ENCODE measurements at places on chromosomes 4 and X.

DNA sequence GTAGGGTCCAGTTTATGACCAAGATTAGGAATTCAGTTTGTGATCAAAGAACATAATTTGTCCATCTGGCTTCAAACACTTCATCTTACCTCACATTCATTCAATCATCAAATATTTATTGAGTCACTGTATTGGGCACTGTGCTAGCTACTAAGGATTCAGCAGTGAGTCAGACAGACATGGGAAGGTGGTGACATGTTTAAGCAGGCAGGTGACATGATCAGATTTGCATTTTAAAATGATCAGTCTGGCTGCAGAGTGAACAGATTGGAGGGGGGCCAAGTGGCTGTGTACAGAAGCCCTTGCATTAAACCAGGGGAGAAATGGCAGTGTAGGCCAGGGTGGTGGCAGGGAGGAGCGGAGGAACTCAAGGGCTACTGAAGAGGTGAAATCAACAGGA lies 25.1 kb upstream of the APLN start:
- no peak for DNase-seq

GRCh38 chrX:101442085-101442484 lies 34.1 kb downstream of the HNRNPH2 start:
- DNase-seq = no peak

- no peak for DNase-seq
Measured at GRCh38 chr4:24488399-24489164, 95.8 kb downstream of the DHX15 start.

DNA sequence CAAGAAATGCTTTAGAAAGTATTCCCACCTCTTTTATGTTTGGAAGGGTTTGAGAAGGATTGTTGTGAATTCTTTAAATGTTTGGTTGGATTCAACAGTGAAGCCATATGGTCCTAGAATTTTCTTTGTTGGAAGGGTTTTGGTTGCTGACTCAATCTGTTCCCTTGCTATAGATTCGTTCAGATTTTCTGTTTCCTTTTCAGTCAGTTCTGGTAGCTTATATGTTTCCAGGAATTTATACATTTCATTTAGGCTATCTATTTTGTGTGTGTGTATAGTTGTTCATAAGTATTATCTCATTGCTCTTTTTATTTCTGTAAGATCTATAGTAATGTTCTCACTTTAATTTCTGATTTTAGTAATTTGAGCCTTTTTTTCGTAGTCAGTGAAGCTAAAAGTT lies 114.4 kb downstream of the MSN start:
- no peak for DNase-seq

DNA sequence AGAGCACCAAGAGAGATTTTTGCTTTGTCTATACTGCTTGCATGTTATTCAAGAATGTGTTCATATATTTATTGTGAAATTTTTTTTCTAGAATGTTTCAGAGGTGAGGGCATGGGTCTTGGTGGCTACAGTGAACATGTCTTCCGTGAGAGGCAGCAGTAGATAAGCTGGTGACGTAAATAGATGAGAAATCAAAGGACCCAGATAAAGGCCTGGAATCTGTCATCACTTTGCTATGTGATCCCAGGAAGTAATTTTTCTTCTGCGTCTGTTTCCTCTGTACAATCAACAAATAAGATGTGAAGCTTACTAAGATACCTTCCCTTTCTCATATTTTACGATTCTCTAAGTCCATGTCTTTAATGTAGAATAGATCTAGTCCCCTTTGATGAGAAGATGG lies 129.1 kb downstream of the COL4A6 start:
- DNase-seq = no peak

DNA sequence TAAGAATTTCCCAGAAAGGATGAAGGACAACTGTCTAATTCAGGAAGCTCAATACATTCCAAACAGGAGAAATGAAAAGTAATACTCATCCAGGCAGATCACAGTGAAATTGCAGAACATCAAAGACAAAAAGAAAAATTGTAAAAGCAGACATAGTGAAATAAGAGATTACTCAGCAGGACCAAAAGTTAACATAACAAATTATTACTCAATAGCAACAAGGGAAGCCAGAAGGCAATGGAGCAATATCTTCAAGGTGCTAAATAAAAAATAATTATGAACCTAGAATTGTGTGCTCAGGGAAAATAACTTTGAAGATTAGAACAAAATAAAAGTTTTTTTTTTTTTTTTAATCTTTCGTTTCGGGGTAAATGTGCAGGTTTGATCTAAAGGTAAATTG lies 30.5 kb upstream of the ENPP6 start:
- DNase-seq = no peak

- no peak for DNase-seq
Measured at GRCh38 chr4:181161669-181162068, 1081.5 kb upstream of the TENM3 start.

GRCh38 chr4:26044524-26044923 lies 130.5 kb downstream of the SMIM20 start:
- no peak for DNase-seq

GRCh38 chr4:102759831-102760644 lies 730 bp downstream of the MANBA start:
- no peak for DNase-seq

GRCh38 chrX:17750436-17750835 lies 13.1 kb downstream of the SCML1 start:
- no peak for DNase-seq

GRCh38 chrX:38400389-38400910 lies 48.0 kb downstream of the OTC start:
- DNase-seq = no peak

DNA sequence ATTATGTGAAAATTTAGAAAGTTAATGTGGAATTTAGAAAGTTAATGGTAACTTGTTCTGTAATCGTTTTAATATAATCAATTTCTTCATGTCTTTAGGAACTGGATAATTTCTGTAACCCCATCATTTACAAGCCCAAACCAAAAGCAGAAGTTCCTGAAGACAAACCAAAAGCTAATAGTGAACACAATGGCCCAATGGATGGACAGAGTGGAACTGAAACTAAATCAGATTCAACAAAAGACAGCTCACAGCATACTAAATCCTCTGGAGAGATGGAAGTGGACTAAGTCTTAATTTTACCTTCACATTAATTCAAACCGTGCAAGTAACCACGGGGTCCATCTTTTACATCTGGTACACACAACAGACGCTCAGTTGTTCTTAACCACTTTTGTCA lies 48.1 kb upstream of the PLK4 start:
- DNase-seq = no peak

DNA sequence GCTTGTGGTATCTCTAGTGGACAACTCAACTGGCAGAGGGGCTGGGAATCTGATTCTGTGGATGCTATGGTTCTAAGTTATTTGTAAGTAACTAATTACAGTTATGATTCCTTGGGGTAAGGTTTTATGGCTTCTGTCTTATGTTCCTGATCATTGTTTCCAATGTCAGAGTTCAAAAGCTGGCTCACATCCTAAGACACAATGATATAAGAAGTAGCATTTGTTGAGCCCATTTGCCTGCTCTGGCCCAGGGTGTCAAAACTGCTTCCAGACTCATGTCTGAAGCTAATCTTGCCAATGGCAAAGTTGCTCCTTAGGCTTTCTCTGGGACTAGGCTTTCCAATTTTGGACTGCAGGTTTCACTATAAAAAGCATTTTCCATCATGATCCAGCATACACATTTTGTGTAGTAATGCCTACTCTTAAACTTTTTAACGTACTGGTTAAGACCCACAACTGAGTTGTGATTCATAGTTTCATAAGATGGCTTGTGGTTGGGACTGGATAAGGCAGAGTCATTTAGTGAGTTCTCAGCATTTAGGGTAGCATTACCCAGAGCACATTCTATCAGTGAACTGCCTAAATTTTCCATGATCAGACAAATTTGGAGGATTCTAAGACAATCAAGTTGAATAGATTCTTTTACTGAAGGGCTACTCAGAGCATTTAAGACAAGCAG lies 50.0 kb downstream of the CCNI start:
- DNase-seq = no peak

DNA sequence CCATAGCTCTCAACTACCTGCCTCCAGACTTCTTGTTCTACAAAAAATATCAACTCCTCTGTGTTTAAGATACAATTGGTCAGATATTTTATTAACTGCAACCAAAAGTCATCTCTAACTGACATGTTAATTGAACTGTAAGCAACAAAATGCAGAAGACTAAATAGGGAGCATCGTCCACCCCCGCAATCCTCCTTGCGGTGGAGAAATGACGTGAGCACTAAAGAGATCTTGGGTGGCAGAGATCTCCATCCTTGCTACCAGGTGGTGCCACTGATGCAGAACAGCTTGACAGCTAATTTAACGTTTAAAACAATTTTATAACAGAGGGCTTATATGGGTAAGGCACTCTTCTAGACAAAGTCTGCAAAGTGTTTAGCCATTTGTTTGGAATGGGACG lies 164.4 kb upstream of the FTHL17 start:
- no peak for DNase-seq

DNA sequence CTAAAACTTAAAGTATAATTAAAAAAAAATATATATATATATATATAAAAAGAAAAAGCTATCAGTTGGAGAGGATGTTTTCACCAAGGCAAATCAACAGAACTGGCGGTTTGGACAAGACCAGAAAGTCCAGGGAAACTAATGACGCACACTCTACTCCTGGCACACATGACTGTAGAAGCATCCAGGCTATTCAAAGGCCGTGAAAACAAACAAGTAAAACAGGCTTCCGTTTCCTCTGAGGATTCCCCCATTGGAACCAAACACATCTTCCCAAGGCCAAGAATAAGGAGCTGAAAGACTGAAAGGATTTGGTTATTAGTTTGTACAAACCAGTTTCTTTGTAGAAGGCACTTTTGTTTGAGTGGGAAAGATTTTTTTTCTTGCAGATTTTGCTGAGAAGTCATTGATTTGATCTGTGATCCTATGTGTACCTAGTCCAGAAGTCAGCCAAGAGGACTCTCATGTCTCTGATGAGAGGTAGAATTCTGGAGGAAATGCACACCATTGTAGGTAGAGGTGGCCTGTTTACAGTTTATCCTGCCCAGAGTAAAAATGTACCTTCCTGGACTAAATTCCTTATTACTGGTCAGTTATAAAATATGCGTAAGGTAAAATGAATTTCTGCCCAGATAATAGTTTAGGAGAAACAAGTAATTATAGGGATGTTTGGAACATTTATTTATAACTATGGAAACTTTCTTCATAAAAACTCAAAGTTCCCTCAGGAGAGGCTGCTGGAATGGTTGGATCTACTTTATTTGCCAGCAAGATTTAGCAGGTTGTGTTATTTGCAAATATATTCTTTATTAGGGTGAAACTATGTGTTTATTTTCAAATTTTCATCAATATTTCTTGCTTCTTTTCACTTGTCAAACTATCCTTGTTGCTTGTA lies 66.5 kb downstream of the DMP1 start:
- no peak for DNase-seq

- DNase-seq = no peak
Measured at GRCh38 chrX:39112143-39112542, 310.9 kb downstream of the MID1IP1 start.

Measured in cortex of kidney (tissue), 1 donor.